Renal cortical epithelial cell (primary cell): ENCODE measurements at places on chromosomes 13 and 19. TPM values are rescaled to one million over a fixed set of nuclear protein-coding genes. Genes with fewer than 3 reads are reported as not detected.

The ZNF439 gene
- 3.8 and 12.9 TPM in 2 replicates for total RNA-seq

The ERCC5 gene
- total RNA-seq = 78.0 TPM in 2 replicates

The CASP14 gene
- total RNA-seq = not detected in 2 replicates

The FAAP24 gene
- 1.3 and 2.6 TPM in 2 replicates for total RNA-seq

The CD70 gene
- 26.0 and 112 TPM in 2 replicates for total RNA-seq

The NPHS1 gene
- not detected in 2 replicates for total RNA-seq

The ARHGEF1 gene
- total RNA-seq = 34.7 and 36.3 TPM in 2 replicates

The KCNRG gene
- total RNA-seq = 5.5 and 7.6 TPM in 2 replicates
